ENCODE measurements at places on chromosomes 12 and 14.

GRCh38 chr12:118237052-118237665 lies 101.2 kb downstream of the PEBP1 start:
- no peak for DNase-seq

GRCh38 chr12:7032990-7033389 lies 14.7 kb upstream of the LPCAT3 start:
- no peak for DNase-seq

DNA sequence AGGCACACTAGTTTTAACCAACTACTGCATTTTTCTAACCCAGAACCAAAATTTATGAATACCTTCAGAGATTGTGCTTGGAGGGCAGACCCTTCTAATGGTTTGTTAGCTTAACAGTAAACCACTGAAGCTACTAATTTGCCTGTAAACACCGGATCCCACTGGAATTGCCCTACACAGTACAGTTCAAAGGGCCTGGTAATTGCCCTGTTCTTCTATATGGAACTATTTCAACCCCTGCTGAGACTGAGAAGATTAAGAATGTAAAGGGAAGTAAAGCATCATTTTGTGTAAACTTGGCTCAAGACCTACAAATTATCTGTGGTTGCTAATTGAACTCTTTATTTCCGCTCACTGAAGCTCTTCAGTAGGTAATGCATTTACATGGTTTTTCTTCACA lies 468.1 kb downstream of the NPAS3 start:
- DNase-seq: no peak

DNA sequence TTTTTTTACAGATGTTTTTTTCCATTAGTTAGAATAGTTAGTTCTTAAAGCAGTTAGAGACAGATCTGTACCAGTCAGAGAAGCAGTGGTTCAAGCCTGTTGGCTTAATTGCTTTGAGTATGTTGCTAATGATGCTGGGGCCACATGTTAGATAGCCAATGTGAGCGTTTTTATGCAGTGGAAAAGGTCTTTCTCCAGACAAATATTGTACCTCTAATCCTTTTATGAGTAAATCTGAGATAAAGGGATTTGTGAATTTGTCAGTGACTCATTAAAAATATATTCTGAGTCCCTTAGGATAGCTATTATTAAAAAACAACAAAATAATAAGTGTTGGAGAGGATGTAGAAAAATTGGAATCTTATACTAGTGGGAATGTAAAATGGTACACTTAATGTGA lies 154.2 kb downstream of the MSRB3 start:
- DNase-seq: no peak

DNA sequence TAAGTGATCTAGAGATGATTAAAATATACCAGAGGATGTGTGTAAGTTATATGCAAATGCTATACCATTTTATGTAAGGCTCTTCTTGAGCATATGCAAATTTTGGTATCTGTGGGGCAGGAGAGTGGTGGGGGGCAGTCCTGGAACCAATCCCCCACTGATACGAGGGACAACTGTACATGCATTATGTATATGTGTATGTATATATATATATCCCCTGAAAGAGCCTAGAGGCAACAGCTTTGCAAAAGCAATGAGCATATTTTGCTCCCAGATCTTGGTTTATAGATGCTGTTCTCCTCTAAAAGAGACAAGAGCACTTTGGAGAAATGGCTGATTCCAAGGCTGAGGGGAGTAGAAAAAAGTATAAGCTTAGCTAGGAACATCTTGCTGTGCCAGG lies 12.4 kb upstream of the SLC25A3 start:
- DNase-seq: no peak

- no peak for DNase-seq
Observed at GRCh38 chr12:27971121-27971489, 1.4 kb downstream of the PTHLH start.

DNA sequence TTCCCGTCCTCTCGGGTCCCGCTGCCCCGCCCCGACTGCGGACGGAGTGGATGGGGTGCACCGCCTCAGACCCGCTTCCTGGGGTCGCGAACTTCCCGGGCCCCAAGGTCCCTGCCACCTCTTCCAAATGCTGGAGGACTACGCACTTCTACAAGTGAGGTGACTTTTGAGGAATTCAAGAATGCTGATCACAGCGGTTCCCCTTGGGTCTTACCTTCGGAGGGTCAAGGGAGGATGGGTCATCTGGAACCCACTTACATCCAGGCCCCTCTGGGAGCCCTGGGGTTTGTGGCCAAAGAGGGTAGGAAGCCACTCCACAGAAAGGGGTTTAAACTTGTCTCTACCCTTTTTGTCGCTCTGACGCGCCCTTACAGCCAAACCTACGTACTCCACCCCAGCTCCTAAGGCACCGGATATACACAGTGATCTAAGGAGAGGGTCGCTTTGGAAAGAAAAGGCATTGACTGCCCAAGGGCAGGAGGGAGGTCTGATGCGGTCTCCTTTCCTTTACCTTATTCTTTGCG lies 532 bp upstream of the PRKD1 start:
- no peak for DNase-seq

GRCh38 chr14:63773504-63773903 lies 45.6 kb upstream of the SGPP1 start:
- DNase-seq: no peak

DNA sequence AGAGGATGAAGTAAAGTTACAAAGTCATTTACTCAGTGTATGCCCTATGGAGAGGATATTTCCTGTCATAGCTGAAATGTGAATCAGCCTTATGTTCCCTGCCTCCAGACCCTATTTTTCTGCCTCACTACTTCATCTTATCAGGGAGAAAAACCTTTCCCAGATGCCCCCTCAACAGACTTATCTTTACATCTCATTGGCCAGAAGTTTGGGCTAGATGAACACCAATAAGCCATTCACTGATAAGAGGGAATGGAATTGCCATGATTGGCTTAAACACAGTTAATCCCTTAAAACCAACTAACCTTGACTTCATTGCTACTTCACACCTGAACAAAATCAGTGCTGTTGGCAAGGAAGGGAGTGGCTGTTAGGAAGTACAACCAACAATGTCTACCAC lies 40.1 kb downstream of the CREBL2 start:
- DNase-seq: no peak

GRCh38 chr14:92519246-92520101 lies 5.9 kb downstream of the RIN3 start:
- DNase-seq: no peak

DNA sequence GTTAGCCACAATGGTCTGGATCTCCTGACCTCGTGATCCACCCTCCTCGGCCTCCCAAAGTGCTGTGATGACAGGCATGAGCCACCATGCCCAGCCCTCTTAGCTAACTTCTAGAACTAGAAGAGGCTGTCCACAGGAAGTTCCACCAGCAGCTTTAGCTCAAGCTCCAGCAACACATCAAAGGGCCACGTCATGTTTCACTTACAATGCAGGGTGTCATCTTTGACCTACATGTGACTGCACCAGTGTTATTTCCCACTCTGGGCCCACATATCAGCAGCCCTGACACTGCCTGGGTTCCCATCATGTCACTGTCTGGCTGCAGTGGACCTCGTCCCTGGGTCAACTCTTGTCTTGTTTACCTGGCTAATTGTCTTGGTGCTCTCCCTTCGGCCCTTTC lies 147.2 kb downstream of the GRIN2B start:
- DNase-seq: no peak

DNA sequence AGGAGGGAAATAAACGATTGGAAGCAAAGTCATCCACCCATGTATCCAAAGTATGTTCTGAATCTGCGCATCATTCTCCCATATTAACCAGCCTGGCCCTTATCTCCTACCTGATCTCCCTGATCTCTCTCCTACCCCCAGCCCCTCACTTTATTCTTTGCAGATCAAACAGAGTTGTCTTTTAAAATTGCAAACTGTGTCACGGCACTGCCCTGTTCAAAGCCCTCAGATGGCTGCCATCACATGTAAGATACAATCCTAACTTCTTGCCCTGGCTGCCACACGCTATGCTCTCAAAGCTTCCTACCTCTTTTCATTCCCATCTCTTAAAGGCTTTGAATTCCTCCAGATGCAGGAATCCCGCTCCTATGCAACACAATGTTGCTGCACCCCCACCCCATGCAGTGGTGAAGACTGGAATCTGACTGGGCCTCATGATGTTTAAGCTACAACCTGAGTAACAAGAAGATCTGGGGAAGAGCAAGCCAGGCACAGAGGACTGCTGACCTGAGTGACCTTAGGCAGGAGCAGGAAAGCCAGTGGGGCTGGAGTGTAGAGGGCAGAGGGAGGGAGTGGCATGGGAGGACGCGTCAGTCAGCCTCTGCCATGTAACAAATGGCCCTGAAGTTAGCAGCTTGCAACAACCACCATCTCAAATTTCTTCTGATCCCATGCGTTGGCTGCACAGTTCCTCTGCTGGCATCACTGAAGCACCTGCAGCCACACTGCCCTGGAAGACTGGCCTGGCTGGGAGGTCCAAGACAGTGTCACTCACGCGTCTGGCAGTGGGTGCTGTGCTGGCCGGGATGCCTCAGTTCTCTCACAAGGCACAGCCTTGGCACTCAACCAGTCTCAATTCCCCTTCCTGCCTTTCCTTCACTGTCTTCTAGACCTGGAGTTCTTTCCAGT lies 382.8 kb downstream of the BCL11B start:
- no peak for DNase-seq

DNA sequence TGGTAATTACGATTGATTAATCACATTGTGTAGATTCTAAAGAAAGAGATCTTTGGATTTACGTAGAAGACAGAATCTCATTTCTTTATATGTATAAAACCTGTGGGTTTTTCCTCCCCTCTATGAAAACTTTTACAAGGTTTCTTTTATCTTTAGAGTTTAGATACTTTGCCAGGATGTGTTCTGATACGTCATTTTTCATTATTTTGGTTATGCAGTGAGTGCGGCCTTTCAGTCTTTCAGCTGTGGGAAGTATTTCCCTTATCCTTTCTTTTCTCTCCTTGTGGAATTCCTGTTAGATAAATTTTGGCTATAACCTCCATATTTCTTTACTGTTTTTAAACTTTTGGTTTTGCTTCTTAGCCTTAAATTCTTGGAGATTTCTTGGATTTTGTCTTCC lies 92.7 kb downstream of the TTLL5 start:
- no peak for DNase-seq

- DNase-seq: no peak
Observed at GRCh38 chr12:12796171-12796570, 10.7 kb downstream of the APOLD1 start.

DNA sequence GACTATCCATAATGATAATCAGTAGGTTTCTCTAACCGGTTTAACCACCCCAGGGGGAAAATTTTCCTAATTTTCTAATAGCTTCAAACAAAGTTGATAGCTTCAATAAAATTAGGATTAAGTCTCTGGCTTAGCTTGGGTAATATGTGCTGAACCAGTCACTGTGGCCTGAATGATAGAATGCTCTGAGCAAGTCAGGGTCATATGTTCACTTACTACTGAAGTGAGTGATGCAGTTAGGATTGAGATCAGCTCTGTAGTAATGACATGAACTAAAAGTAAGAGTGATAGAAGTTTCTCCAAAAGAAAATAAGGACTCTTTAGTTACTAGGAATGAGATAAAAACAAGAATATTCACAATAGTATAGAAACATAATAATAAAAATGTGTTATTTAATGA lies 32.6 kb downstream of the ETNK1 start:
- no peak for DNase-seq

DNA sequence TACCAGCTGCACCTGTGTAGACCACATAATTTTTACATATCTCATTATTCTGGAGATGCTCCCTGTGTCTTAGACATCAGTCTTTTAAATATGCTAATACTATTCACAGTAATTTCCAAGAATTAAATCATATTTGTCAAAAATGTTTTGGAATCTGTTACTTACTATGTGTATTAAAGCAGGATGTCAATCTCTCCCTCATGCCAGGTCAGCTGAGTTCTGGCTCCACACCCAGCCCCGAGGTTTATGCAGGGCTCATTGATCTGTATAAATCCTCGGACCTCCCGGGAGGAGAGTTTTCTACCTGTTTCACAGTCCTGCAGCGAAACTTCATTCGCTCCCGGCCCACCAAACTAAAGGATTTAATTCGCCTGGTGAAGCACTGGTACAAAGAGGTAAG lies 27.9 kb downstream of the OAS2 start:
- no peak for DNase-seq

- no peak for DNase-seq
Observed at GRCh38 chr12:105167346-105167745, 59.8 kb downstream of the WASHC4 start.

- DNase-seq: peak; percentile 72
Observed at GRCh38 chr12:57896434-57897201, 44.7 kb upstream of the ATP23 start.

- DNase-seq: no peak
Observed at GRCh38 chr14:31926123-31926522, 151.0 kb upstream of the ARHGAP5 start.

GRCh38 chr12:38977132-38977531 lies 71.7 kb upstream of the CPNE8 start:
- DNase-seq: no peak

DNA sequence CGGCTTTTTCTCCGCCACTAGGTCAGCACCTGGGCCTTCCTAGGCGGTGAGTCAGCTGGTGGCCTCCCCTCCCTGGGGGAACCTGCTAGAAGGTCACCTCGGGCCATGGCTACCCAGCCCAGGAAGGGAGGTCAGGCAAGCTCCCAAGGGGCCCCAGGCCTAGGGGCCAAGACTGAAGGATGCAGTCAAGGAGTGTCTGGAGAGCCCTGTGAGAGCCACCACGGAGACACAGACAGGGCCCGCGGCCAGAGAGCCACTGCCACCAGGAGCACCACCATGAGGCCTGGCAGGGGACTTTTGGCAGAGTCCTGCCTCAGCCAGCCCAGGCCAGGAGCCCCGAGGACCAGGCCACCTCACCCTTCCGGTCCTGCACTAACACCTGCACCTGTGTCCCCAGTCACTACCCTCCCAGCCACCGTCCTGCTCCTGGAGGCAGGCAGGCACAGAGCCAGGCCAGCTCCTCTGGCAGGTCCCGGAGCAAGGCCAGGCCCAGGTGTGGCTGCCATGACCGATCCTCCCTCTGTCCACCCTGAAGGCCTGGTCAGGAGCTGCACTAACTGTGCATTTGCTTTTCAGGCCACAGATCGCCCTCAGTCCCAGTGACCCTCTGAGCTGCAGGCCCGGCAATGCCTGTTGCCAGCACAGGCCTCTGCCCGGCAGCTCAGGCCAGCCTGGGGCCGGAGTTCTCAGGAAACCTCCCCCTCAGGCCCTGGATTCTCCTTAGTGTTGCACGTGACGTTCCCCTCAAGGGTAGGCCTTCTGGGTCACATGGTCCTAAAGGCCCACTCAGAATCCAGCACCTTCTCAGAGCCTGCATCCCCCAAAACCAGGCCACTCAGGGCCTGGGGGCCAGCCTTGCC lies 6.9 kb downstream of the PHETA1 start:
- DNase-seq: no peak

GRCh38 chr12:120258323-120258896 lies 7.1 kb downstream of the PXN start:
- DNase-seq: no peak

GRCh38 chr14:32827514-32827913 lies 111.2 kb upstream of the NPAS3 start:
- DNase-seq: no peak
